ENCODE measurements at places on chromosomes 7 and 10.

DNA sequence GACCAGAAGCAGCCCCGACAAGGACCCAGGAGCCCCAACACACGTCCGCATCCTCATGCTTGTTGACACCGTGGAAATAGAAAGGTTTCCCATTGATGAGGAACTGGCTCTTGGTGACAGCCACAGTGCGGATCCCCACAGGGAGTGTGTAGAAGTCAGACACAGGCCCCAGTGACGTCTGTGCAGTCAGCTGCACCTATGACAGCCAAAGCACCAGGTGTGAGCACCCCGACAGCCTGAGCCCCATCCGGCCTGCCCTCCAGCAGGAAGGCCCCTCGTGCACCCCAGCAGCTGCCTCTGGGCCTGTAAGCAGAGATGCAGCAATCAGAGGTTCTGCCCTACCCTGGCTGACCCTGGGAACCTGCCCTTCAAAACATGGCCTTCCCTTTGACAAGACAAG is 7.1 kb downstream of the GUSB start:
- DNase-seq, result no peak

GRCh38 chr10:37434091-37434490 is 308.7 kb downstream of the ANKRD30A start:
- DNase-seq, result no peak

GRCh38 chr10:113322843-113323242 is 230.0 kb upstream of the HABP2 start:
- no peak for DNase-seq

DNA sequence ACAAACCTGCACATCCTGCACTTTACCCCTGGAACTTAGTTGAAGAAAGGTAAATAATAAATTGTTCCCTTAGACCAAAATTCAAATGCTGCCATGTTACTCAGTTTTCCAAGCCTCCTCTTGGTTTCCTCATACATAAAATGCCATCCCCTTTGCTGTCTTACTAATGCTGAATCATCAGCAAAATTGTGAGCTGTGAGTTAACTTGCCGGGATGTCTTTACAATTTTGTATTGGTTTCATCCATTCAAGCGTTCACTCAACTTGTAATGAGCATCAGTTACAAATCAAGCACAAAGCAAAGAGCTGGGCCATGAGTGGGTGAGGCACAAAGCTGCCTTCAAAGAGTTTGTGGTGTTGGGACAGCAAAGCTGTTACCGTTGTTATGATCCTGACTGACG is 395.8 kb upstream of the ZMIZ1 start:
- DNase-seq, result no peak

- DNase-seq, result no peak
These were observed 26.8 kb upstream of the THSD7A start for GRCh38 chr7:11858622-11859302.

DNA sequence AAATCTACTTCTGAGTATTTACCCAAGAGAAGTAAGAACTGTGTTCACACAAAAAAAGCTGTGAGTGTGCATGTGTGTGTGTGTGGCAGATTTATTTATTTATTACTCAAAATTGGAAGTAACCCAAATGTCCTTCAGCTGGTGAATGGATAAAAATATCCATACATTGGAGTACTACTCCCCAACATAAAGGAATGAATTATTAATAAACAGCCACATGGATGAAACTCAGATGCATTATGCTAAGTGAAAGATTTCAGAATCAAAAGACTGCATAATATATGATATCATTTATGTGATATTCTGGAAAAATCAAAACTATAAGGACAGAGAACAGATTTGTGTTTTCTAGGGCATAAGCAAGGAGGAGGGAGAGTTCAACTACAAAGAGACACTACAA is 47.1 kb upstream of the DNAH11 start:
- no peak for DNase-seq

DNA sequence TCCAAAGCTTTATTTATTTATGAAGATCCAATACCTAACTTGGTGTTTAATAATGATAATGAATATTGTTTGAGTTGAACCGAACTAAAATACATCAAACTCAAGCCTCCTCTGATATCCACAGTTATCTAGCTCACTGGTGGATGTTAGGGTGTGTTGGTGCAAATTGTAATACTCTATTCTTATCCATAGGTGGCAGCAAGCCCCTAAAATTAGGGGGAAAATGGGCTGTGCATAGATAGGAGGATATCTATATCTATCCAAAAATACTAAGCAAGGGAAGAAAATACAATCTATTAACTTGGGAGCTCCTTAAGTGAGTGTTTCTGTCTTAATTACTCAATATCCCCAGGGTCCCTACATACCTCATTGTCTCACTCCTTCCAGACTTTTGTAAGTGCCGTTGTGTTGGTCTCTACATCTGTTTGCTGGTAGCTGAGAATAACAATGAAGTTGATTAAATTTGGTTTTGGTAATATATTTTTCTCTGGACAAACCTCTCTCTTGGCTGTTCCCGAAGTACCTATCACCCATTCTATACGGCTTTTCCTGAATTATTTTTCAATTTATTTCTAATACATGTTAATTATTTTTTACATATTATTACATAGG is 55.0 kb upstream of the VWDE start:
- DNase-seq, result peak; percentile 13

GRCh38 chr7:36114355-36114754 is 38.7 kb upstream of the EEPD1 start:
- no peak for DNase-seq

DNA sequence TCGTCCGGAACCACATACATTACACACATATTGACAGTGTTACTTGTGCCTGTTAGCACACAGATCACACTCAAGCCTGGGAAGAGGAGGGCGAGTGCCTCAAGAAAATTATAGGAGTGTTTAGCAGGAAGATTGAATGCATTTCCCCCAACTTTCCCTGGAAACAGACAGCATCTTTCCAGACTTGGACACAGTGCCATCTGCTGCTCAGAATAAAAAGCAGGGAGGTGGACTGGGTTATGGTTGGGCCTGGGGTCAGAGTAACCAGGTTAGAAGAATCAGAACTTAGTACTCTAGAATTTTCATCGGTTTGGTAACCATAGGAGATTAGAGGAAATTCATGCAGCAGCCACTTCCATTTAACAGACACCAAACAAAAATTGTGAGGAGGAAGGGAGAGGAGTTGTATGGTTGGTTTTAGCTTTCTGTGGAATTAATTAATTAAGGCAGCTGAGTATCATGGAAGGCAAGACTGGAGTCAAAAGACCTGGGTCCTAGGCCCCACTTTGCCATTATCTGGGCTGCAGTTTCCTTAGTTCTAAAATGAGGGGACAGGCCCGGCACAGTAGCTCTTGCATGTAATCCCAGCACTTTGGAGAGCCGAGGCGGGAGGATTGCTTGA is 43.4 kb upstream of the OPTN start:
- DNase-seq, result no peak

DNA sequence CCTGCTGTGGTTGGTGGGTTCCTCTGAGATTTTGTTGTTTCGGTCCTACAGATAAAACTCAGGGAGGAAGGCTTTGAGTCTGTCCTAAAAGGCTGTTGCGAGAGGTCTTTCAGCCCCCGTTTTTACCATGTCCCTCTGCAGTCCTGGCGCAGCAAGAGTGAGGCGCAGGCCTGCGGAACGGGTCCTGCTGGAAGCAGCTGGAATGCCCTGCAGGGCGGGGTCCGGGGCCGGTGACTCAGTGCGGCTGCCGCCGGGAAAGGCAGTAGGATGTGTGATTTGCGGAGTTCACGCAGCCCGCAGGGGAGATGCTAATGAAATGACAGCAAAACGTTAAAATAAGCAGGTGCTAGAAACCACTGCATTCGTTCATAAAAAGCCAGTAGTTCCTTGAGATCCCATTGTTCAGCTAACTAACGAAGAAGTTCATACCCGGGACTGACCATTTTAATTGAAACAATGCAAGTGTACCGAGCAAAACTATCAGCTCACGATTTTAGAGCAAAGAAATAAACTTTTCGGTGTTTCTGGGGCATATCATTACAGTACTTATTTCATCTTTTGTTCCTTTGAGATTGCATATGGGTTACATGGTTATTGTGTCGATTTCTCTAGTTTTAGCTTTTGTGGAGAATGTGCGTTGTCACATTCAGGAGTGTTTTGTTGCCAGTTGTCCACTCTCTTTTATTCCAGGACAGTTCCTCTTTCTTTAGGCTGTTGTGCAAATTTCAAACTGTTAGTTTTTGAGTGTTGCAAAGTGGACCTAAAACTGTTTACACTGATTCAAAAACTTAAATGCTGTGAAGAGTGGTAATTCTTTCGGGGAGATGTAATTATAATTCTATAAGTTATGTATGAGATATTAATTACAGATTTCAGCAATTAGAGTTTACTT is 783 bp downstream of the ANLN start:
- peak; percentile 85 for DNase-seq

GRCh38 chr10:13728898-13729535 is 142.3 kb downstream of the PRPF18 start:
- no peak for DNase-seq

DNA sequence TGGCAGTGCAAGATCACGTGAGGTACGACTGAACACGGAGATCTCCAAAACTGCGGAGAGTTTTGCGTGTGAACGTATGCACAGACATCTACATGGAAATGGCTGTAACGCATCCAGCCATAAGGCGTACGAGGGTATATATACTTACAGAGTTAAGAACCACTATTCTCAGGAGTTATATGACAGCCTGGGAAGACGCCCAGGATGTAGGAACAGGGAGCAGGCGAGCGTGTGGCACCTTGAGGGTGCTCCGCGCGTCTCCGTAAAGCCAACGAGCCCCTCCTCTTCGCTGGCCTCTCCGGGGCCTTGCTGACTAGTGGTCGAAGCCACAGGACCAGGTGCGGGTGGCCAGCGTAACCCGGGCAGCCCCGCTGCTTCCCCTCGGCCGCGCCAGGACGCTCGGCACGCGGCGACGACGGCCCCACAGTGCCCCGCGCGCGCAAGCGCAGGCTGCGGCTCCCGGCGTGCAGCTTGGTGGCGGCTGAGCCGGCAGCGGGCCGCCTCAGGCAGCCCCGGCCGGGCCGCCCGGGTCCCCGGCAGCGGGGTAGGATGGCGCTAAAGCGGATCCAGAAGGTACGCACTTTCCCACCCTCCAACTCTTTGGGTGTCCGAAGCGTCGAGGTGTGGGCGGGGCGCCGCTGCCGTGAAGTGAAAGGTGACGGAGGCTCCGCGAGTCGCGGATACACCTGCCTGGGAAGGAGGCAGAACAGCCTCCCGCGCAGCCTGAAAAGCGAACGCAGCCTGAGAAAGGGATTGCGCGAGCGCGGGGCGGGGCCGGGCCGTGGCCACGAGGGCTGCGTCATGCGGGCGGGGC is at the start of gene UBE2D4:
UBE2D4 (plus strand) TSS at position 453 of the 814 bp plus-strand sequence; CDS start at position 550, 97 bp downstream.
- DNase-seq, result peak; percentile 78

- DNase-seq, result peak; percentile 73
These were observed 61.7 kb downstream of the SH2D4B start for GRCh38 chr10:80599424-80599847.

DNA sequence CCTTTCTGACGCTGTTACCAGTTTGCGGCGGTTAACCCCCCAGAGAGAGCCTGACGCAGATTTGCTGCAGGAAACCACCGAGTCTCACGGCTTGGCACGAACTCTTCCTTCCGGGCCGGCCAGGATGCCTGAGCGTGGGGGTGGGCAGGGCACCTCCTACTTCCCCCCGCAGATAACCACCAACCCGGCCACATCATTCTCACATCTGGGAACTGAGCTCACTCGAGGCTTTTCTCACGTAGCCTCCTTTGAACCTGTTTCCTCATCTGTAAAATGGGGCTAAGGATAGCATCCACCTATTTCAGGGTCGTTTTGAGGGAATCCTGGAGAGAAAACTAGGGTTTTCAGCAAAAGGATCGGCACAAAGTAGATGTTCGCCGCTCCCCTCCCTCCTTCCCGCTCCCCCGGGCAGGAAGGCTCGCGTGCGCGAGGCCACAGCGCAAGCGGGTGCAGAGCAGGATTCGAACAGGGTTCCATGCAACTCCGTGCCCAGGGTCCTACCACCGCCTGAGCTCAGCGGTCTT is 23.6 kb downstream of the DDIT4 start:
- no peak for DNase-seq

Data from nephron progenitor cell (in vitro differentiated cells).